ENCODE measurements at places on chromosomes 16 and 17.

DNA sequence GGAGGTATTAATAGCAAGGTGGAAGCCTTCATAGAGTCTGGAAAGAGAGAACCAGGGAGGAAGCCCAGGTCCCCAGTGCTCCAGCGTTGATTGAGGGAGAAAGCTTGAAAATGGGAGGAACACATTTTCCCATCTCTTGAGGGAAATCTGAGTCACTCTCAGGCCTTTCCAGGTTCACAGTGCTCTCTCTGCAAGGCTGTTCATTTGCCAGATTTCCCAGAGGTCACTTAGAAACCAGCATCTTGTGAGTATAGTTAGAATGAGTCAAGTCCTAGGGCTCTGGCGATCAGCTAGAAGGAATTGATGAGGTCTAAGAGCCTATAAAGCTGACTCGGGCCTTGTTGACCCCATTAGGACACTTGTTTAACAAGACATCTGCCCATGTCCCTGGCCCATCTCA is 17.7 kb upstream of the ZNF594 start:
- peak; percentile 48 for DNase-seq

DNA sequence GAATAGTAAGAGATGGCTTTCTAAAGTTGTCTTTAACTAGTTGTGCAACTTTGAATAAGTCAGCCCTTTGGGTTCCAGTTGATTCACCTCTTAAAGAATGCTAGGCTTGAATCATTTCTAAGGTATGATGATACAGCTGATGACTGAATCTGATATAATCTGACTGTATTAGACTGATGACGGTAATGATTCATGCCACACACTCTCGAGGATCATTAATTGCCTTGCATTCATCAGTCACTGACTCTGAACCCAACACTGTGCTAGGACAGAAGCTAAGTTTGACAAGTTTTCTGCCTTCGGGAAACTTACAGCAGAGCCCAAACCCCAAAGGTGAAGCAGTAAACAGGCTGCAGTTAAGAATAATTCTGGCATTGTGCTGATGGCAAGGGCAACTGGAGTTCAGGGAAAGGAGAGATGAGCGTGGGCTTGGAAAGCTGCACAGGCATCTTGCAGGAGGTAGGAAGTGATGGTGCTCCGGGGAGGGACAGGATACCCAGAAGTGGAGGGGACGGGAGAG is 25.8 kb downstream of the ASIC2 start:
- peak; percentile 64 for DNase-seq

DNA sequence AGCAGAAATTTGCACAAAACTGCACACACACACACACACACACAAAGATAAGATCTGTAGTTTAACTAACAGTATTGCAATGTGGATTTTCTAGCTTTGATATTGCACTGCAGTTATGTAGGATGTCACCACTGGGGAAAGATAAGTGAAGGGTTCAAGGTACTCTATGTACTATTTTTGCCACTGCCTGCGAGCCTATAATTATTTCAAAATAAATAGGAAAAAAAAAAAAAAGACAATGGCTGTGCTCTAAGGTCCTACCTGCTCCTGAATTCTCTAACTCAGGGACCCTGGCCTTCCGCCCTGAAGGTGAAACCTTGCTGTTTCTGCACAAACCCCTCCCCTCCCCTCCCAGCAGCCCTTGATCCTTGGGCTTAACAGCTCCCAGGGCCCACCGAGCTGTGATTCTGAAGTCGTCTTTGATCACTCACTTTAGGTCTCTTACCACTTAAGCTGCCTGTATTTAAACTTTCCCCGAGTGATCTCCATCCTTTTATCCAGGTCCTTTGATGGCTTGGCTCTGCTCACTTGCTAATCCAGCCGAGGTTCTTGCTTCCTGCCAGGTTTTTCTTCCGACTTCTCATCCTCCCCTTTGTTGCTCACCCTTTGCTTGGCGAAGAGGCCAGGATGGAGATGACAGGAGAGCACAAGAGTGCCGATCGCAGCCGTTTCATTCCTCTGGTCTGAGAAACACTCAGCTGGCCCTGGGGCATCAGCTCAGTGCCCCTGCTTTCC is 37.7 kb downstream of the TMEM114 start:
- no peak for DNase-seq

DNA sequence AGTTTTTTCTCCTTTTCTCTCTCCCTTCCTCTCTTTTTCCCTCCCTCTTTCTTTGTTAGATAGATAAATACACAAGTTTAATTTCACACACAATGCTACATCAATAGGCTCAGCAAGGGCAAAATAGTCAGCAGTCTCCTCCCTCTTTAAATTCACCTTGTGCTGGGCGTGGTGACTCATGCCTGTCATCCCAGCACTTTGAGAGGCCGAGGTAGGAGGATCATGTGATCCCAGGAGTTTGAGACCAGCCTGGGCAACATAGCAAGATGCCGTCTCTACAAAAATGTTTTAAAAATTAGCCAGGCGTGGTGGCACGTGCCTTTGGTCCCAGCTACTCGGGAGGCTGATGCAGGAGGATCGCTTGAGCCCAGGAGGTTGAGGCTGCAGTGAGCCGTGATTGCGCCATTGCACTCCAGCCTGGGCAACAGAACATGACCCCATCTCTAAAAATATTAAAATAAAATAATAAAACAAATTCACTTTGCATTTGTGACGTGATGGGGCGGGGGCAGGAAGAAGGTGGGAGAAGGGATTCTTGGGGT is 27.4 kb downstream of the IL21R start:
- no peak for DNase-seq

- DNase-seq, result no peak
Observed at GRCh38 chr17:10186771-10187410, 11.5 kb downstream of the GAS7 start.

DNA sequence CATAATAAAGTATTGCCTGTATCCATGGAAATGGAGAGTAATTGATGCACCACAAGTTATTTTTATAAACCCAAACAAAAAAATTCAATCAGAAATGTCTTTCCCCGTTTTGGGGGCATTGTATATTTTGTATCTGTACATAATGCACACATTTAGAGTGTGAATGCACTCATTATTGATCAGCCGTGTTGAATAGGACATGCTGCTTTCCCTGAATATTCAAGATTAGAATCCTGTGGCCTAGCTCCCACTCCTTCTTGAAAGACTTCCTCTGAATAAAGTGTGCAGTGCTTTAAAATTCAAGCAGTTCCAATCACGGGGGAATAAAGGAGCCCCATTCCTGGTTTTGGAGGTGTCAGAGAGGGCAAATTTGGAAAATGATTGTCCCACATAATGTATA is 103.8 kb upstream of the TOX3 start:
- no peak for DNase-seq

GRCh38 chr16:84378567-84378966 is 10.2 kb downstream of the ATP2C2 start:
- DNase-seq, result no peak

DNA sequence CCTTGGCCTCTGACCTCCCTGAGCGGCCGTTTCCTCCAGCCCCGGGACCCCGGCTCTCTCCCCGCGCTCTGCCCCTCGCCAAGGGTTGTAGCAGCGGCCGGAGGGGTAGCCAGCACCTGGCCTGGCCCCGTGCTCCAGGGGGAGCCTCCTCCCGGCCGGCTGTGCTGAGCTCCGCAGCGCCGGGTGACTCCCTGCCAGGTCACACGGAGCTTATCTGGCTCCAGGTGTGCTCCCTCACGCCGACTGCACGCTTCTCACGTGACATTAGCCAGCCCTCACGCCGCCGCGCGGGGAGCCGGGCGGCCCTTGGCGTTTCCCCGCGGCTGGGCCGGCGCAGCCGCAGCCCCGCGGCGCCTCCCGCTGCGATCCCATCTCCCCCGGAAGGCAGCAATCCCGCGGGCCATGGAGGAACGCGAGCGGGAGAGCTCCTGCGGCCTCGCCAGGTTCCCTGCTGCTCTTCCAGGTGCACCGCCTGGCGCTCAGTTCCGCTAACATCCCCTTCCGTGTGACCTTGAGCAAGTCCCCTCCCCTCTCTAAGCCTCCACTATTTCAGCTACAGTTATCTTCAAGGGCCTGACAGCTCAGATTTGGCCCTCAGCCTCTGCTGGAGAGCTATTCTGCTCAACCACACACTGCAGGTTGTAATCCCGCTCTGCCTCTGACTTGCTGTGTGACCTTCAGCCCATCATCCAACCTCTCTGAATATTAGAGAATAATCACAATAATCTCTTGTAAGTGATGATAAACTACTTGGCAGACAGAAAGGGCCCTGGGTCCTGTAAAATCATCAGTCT is 3.4 kb downstream of the MYO18A start:
- peak; percentile 64 for DNase-seq

DNA sequence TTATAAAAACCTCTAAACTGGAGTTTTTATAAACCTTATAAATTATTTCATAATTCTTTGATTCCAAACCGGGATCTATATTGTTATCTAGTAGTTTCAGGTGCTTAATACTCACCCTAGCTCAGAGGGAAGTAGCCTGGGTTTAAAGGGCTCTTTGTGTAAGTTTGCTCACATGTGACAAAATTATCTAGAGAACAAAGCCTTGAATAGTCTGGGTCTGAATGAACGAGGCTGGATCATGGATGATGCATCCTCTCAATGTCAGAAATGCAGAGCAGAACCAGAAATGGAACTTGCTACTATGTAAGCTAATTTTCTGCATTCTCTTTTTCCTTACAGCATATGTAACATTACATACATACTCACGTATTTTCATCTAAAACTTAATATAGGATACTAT is 103.9 kb upstream of the NETO2 start:
- peak; percentile 10 for DNase-seq

GRCh38 chr16:23362460-23363317 is 60.6 kb downstream of the SCNN1B start:
- no peak for DNase-seq

- DNase-seq, result no peak
Observed at GRCh38 chr16:23597003-23597756, 1.1 kb upstream of the NDUFAB1 start.

- DNase-seq, result no peak
Observed at GRCh38 chr17:15501282-15501681, 33.9 kb upstream of the CDRT4 start.

DNA sequence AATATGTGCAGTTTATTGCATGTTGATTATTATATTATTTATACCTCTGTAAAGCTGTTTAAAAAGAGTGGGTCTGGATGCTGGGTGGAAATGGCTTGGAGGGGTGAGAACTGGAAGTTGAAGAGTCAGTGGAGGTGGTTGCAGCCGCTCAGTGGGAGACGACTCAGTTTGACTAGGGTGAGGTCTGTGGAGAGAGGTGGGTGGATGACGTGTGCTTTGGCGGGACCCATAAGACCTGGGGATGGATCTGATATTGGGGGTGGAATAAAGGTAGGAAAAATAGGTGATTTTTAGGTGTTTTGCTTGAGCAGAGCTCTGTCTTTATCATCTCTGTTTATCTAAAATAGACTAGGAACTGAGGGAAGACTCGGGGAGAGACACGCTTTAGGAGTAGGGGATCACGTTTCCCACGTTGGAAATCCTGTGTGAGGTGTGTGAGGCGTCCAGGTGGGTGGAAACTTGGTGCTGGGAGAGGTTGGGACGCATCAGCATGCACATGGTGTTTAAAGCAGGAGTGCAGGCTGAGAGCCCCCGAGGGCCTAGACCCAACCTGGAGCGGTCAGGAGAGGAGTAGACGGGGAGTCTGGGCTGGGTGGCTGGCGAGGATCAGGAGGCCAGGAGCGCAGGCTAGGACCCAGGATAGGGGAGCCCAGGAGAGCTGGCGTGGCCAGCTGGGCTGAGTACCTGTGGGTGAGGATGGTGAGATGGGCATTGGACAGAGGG is 17.2 kb downstream of the NT5M start:
- DNase-seq, result no peak

GRCh38 chr16:87541872-87542234 is 49.0 kb upstream of the ZCCHC14 start:
- no peak for DNase-seq

- DNase-seq, result peak; percentile 52
Observed at GRCh38 chr17:9987779-9988585, 82.9 kb upstream of the RCVRN start.

DNA sequence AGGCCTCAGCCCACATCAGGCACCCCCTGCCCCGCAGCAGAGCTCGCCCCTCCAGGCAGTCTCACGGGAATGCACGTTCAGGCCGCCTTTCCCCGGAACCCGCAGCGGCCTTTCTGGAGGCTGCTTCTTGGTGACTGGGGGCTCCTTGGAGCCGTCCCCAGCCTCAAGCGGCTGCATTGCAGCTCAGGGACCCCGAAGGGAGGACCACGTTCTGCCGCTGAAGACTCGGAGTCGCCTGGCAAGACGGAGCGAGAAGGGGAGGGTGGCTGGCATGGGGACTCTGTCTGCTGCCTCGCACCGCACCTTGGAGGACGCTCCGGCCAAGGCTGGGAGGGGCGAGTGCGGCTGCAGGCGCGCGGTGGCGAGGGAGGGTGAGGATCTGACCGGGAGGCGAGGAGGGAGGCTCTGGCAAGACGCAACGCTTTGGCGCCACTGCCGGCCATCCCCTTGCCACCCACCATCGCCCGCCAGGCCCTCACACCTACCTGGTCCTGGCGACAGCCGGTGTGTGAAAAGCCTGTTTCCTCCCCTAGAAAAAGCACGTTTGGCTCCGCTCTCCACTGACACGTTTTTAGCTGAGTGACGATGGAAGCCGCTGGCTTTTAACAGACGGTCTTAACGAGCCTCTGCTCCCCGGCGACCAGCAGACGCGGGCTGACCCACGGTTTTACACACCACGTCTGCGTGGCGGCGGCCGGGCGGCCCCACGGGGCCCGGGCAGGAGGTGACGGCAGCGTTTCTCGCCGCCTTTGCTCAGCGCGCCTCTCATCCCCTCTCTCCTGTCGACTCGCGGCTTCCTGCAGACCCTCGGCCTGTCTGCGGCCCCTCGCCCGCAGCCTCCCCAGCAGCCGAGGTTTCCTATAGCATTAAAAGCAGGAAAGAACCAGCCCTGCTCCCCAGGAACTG is 16.7 kb upstream of the GNG13 start:
- no peak for DNase-seq

DNA sequence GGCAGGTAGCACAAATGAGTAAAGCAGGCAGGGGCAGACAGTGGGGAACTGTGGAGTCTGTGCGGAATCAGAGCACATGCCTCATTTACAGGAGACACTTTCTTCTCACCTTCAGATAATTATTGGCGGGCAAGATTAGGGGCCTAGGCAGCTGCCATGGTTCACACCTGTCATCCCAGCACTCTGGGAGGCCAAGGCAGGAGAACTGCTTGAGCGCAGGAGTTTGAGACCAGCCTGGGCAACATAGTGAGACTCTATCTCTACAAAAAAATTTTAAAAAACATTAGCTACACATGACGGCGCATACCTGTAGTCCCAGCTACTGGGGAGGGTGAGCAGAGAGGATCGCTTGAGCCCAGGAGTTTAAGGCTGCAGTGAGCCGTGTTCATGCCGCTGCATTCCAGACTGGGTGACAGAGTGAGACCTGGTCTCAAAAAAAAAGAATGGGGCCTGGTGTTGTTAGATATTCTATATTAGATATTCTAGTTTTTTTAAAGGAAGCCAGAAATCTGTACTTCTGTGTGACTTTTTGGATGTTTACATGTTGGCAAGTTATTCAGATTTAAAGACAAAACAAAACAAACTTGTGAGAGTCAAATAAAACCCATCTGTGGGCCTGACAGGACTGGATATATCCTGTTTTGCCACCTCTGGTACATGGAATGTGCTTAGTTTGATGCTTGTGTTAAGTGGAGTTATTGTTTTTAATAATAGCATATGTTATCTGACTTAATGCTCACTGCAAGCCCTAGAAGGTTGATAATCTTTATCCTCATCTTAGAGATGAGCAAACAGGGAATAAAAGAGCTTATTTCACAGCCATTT is 4.9 kb upstream of the LPCAT2 start:
- no peak for DNase-seq

- DNase-seq, result no peak
Observed at GRCh38 chr16:79528338-79528737, 72.2 kb downstream of the MAF start.

- DNase-seq, result no peak
Observed at GRCh38 chr16:31128711-31129567, 6.6 kb downstream of the PRSS8 start.

GRCh38 chr17:58702045-58702476 is 9.7 kb downstream of the RAD51C start:
- no peak for DNase-seq

GRCh38 chr17:27433521-27433920 is 22.7 kb upstream of the KSR1 start:
- DNase-seq, result no peak
